ENCODE measurements at places on chromosomes 12 and 14.
A peak's percentile ranks its signal among the peaks of the same experiment; 100 is the strongest.

GRCh38 chr12:79549531-79550271 lies 141.1 kb downstream of the PAWR start:
- DNase-seq, result no peak

GRCh38 chr14:76867516-76868453 lies 41.6 kb downstream of the LRRC74A start:
- no peak for DNase-seq

- no peak for DNase-seq
Observed at GRCh38 chr14:104554608-104555429, 24.7 kb upstream of the C14orf180 start.

- DNase-seq, result no peak
Observed at GRCh38 chr14:104895786-104896661, 28.7 kb upstream of the PLD4 start.

DNA sequence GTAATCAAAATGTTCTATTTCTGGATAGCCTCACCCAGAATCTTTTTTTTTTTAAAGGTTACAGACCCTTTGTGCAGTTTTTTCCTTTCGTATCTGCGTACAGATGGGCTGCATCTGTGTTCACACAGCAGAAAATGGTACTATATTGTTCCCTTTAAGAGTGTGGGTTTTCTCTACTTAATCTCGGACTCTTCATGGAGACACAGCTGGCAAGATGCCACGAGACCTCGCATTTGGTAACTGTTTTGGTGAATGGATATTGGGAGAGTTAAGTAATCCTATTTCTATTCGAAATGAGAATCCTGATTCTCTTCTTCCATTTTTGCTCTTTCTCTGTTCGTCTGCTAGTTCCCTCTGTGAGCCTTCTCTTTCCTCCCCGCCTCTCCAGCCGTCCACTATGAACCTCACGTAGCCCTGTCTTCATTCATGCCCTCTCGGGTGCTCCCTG lies 85.7 kb downstream of the SAMD4A start:
- DNase-seq, result no peak

DNA sequence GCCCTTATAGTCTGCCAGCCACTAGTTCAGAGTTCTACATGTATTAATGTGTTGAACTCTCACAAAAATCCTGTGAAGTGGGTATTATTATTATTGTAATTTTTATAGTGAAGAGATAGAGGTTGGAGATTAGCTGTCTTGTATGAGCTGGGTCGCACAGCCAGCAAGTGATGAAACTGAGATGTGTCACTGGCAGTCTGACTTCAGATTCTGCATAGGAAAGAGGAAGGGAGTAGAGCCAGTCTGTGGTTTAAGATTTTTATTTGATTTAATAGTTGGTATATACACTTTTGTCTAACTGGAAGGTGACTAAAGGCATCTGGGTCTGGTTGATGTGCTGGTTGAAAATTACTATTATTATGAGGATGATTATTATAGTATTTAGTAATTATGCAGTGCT lies 5.8 kb upstream of the FRS2 start:
- no peak for DNase-seq

DNA sequence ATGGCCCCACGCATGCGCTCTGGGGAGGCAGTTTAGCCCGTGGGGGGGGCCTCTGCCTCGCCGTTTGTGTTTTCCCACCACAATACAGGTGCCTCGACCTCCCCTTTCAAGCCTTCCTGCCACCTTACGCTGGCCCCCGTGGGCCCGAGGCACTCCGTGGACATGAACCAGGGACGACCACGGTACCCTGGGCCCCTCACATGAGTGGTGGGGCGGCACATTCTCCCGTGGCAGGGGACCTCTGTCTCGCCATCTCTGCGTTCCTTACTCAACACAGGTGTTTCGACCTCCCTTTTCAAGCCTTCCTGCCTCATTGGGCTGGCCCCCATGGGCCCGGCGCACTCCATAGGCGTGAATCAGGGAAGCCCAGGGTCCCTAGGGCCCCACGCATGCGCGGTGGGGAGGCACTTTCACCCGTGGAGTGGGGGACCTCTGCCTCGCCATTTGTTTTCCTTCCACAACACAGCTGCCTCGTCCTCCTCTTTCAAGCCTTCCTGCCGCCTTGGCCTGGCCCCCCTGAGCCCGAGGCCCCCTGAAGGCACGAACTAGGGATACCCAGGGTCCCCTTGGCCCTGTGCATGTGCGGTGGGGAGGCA lies 339.5 kb downstream of the ALG10 start:
- DNase-seq, result no peak

DNA sequence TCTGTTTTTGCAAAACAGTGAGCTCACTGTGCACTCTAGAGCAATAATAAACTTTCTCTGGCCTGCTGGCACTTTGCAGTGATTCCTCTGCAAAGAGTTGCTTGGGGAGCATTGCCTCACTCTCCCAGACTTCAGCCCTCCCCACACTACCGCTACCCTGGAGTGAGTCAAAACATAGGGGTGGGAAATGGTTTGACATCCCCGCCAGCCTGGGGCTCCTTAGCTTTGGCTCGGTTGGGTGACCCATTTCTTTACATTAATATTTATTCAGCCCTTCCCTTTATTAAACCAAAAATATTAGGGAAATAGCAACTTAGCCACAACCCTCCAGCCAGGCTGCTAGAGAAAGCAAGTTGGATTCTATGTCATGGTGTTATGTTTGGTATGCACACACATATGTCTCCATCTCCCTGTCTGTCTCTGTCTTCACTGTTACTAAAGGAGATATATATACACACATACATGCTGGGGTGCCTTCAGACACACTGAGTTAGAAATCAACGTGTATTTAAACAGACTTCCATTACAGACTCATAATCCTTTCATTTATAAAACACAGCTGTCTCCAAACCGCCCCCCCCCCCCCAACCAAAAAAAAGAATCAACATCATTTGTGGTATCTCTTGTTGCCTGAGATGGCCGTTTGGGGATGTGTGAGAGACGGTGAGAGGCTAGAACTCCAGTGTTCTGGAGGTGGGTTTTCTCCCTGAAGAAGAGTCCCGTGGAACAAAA lies 3.4 kb upstream of the IRF2BPL start:
- no peak for DNase-seq

DNA sequence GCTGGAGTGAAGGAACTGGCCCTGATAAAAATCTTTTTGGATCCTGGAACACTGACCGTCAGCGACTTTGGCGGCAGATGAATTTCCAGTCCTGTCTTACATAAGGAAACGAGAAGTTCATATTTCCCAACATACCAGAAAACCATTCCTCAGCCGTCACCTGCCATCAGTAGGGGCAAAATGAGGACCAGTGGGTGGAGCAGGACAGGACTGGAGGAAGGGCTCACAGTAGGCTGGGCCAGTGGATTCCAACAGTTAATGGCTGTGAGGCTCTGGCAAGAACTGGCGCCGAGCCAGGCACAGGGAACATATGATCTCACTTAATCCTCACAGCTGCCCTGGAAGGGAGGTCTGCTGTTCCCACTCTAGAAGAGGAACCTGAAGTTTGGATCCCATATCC lies 67.2 kb upstream of the FAM181A start:
- no peak for DNase-seq

DNA sequence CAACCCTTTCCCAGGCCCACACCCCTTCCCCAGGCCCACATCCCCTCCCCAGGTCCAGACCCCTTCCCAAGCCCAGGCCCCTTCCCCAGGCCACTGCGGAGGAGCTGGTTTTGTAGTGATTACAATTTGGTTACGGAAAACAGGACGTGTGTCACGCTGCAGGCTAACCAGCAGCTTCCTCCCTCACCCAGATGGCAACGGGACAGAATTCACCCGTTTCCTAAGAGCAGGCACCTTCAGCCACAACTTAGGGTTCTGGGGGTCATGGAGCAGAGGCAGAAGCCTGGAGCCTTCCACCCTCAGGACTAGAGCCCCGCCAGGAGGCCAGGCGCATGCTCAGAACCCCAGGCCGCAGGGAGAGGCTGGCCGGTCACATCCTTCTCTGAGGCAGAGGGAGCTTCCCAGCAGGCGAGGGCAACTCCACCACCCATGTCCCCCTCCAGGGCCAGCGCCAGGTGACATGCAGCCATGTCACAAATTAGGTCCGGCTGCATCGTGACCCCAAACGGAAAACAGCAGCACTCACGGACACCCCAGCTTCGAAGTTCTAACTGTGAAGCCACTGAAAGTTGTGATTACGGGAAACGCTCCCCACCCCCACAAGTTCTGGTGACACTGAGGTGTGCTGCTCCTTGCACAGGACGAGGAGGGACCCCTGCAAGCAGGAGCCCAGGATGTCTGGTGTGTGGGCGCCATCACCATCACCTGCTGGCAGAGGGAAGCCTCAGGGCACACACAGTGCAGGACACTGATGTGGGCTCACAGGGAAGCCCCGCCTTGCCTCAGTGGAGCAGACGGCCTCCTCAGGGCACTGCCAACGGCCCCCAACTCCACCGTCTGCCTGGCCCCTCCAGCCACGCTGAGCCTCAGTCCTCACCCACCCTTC lies 7.7 kb downstream of the BRF1 start:
- no peak for DNase-seq

DNA sequence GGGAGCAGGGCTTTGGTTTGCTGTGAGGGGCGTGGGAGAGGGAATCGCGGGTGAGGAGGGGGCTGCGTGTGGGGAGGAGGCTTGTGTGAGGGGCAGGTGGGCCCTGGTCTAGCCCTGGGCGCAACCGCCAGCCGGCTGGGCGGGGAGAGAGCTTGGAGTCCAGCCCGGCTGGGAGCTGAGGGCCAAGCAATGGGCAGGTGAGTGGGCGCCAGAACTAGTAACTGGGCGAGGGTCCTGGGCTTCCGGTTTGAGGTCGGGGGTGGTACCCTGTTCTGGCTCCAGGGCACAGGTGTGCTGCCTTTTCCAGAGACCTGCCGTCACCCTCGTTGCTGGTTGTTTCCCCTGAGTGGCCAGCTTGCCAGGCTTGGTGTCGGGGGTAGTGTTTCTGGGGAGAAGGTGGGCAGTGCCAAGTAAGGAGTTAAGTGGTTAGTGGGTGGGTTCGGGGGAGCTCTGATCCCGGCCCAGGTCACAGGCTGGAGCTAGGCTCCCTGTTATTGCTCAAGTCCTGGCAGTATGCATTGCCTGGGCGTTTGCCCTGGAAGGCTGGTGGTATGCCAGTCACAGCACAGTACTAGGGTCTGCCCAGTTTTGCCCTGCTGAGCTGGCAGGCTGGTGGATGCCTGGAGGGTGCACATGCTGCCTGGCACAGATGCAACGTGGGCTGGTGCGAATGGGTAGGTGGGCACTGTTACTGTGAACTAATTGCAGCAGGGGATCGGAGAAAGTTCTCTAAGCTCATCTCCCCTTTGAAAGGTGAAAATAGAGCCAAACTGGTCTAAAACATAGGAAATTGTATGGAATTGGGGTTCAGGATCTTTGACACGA lies 683 bp downstream of the CIPC start:
- DNase-seq, result no peak

- no peak for DNase-seq
Observed at GRCh38 chr14:73457924-73458182, 493 bp downstream of the NUMB start.

DNA sequence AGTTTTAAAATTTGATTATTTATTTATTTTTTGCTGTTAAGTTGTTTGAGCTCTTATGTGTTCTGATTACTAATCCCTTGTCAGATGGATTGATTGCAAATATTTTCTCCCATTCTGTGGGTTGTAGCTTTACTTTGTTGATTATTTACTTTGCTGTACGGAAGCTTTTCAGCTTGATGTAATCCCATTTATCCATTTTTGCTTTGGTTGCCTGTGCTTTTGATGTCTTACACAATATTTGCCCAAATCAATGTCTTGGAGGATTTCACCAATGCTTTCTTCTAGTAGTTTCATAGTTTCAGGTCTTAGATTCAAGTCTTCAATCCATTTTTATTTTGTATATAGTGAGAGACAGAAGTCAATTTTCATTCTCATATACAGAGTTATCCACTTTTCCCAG lies 56.5 kb upstream of the PCNX4 start:
- no peak for DNase-seq

- no peak for DNase-seq
Observed at GRCh38 chr14:105322791-105323556, 8.4 kb downstream of the PACS2 start.

- no peak for DNase-seq
Observed at GRCh38 chr12:129753586-129753985, 150.2 kb downstream of the TMEM132D start.

- no peak for DNase-seq
Observed at GRCh38 chr14:75972801-75973421, 8.9 kb downstream of the TGFB3 start.

DNA sequence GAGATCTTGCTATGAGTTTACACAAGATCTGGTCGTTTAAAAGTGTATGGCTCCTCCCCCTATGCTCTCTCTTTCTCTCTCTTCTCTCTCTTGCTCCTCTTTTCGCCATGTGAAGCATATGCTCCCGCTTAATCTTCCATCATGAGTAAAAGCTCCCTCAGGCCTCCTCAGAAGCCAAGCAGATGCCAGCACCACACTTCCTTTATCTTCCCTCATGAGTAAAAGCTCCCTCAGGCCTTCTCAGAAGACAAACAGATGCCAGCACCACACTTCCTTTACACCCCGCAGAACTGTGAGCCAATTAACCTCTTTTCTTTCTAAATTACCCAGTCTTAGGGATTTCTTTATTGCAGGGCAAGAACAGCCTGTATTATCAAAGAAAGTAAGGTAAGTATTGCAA lies 152.4 kb downstream of the SEC23A start:
- no peak for DNase-seq

DNA sequence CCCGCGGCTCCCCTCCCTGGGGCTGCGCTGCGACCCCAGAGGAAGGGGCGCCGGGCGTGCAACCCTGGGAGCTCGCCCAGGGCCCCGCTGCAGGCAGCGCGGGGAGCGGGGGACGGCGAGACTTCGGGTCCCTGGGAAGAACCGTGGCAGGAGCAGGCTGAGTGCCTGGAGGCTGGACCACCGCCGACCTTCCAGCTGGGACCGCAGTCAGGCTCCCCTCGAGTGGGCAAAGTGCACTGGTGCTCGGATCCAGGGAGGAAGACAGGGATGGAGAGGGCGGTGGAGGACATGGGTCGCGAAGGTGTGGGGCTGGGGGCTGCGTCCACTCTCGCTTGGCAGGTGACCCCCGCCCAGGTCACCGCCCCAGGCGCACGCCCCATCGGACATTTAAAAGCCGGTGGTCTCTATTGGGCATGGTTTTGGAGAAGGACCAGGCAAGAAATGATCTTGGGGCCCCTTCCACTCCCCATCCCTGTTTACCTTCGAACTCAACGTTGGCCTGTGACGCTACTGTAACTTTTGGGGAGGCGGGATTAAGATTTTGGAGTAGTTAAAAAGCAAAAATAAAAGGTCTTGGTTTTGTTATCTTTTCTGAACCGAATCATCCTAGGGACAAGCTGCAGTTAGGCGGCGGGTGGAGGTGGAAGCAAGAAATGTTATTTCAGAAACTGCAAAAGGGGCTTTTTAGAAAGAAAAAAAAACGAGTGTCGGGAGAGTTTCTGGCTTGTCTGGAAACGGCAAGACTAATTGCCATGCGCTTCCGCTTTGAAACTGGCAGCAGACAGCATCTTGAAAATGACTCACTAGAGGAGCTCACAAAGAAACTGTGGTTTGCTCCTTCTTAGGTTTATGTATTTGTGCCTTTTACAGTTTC lies 1.0 kb downstream of the ELK3 start:
- DNase-seq, result peak; percentile 56
